ENCODE measurements at places on chromosomes 11 and 22.

GRCh38 chr11:70204466-70204799 lies 1.3 kb downstream of the FADD start:
- no peak for DNase-seq

DNA sequence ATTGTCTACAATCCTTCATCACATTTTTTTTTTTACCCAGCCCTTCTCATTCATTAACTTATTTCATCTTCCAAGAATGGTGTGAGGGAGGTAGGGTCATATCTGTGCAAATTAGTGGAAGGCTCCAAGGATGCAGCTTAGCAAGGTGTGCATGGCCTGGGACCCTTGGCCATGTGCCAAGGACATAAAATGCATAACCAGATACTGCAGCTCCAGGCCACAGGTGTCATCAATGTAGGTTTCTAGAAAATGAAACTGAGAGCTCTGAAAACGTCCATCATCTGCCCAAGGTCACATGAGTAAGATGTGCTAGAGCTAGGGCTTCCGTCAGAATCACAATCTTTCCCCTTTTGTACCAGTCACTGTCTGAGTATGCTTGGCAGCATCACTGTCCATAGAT lies 29.8 kb downstream of the ANKK1 start:
- no peak for DNase-seq

DNA sequence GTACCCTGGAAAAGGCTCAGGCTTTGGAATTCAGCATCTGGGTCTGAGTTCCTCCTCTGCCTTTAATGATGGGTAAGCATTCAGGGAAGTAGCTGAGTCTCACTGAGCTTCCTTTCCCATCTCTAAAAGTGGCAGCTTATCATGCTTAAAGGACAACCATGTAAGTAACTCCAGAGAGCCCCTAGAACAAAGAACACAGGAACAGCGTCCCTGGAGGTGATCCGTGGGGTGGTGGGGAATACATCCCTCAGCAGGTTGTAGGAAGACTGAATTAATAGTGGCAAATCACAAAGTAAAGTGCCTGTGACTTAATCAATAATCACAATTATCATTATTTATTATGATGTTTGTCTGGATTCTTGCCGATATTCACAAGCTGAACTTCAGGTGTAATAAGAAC lies 114.7 kb upstream of the ISX start:
- no peak for DNase-seq

DNA sequence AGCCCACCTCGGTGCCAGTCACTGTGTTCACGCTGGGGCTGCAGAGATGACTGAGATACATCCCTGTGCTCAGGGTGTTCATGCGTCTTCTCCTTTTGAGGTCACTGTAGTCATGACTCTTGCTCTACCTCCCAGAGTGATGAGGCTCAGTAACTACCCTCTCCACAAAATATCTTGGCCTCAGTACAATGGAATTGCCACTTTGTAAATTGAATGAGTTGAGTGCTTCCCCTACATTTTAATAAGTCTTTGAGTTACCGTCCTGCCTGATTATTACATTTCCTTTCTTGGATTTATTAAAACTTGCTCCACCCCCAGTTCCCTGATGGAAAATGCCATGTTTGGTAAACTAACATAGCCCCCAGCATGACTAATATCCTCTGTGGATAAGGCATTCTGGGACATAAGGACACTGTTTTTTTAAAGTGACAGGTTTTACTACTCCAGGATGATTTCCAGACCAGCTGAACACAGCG lies 15.9 kb downstream of the PRSS23 start:
- no peak for DNase-seq

DNA sequence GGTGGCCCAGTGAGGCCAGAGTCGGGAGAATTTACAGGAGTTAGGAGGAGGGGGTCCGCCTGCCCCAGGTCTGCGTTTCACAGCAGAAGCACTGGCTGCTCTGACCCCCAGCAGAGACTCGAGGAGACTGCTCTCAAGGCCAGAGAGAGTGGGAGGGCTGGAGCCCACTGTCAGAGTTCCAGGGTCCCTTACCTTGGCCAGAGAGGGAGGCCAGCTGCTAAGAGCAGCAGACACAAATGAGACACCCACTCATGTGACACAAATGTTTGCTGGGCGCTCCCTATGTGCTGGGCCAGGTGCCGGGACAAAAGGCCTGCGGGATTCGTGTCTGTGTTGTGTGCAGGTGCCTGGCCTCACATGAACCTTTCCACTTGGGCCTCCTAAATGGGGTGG lies 2.8 kb upstream of the TNFRSF13C start:
- no peak for DNase-seq

GRCh38 chr11:17353821-17354600 lies 2.4 kb downstream of the NCR3LG1 start:
- no peak for DNase-seq

GRCh38 chr11:16392616-16393015 lies 36.3 kb upstream of the SOX6 start:
- no peak for DNase-seq

DNA sequence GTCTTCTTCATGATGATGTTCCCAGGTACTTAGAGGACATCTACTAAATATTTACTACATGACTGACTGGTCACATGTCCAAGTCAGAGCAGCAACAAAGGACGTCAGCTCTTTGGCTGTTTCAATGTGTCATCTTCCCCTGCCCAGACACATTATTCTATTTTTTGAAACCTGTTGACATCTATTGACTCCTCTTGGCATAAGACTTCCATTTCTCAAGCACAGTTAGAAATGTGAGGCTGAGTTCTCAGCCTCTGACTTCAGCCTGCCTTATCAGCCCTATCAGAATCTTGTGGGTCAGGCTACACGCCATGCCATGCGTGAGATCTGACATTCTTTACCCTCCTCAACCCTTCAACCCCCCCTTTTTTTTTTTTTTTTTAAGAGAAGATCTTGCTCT lies 63.8 kb downstream of the SC5D start:
- no peak for DNase-seq

GRCh38 chr11:38547462-38547861 lies 1949.4 kb upstream of the RAG2 start:
- no peak for DNase-seq

GRCh38 chr11:45166604-45166897 lies 20.1 kb downstream of the PRDM11 start:
- no peak for DNase-seq

DNA sequence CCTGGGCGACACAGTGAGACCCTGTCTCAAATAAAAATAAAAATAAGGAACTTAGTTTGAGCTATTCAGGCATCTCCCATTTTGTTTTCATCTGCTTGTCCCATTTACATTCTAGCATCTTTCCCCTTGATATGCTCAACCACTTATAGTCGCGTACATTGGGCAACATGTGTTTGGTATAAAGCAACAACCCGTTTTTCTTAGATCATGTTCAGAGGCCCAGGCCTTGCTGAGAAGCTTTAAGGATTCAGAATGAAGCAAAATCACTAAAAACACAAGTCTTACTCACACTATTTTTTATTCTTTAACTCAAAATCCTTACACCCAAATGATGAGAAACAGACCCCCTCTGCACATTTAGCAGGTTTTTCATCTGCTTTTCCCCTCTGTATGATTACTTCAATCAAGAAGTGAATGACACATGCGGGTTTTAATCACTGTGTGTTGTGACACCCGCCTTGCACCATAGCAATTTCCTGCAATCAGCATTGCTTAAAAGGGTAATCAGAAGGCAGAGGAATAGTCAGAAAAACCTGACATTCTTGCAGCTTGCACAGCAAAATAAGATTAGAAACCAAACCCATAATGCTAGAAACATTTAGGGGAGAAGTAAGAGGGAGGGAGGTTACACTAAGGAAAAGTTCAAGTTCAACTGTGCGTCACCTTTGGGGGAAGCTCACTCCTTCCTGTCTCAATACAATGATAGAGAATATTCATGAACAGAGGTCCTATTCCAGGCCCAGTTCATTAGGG lies 25.9 kb downstream of the ALG9 start:
- no peak for DNase-seq

DNA sequence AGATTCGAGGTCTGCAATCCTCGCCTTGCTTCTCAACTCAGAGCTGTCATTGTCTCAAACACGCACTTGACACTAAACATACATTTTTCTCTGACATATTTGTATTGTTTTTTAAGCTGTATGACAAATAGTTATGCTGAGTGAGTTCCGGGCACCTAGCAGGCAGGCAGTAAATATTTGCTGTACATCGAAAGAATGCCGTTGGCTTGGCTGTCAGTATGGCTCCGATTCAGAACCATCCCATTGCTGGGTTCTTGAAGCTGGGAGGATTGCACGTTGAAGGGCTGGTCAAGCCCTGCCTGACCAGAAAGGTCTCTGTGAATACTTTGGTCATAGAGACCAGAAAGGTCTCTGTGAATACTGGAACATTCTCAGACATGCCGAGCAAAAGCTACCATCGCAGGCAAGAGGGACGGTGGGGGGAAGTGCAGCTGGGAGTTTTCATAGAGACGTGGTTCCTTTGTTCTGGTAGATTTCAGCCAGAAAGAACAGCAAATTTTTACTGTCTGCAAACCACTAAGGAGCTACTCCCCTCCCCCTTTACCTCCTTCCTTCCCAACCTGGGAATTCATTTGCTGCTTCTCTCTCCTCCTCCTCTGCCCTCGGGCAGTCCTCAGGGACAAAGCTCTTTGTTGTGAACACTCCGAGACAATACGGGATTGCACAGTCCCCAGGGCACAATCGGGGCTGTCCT lies 202.2 kb upstream of the SORL1-AS1 start:
- DNase-seq: no peak

GRCh38 chr22:46379066-46379930 lies 43.8 kb downstream of the TRMU start:
- no peak for DNase-seq

GRCh38 chr11:76655501-76656049 lies 15.0 kb downstream of the LRRC32 start:
- no peak for DNase-seq

DNA sequence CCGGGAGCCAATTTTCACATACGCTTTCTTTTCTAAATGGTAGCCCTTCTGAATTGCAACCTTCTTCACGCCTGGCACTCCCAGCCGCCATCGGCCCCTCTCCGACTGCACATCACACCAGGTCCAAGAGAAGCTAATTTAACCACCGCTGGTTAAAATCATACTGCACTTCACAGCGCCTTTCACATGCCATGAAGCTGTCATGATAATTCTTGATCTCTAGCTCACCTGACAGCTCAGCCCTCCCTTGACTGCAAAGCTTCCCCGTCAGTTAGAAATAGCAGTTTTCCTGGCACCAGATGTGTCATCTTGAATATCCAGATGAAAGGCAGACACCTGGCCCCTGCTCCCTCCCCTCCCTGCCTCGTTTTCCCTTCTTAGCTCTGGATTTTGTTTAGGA lies 101.4 kb downstream of the ARL14EP start:
- DNase-seq: no peak

- DNase-seq: no peak
Measured at GRCh38 chr11:110470716-110471115, 41.0 kb downstream of the FDX1 start.

GRCh38 chr11:115555336-115556090 lies 51.3 kb upstream of the CADM1 start:
- DNase-seq: no peak

DNA sequence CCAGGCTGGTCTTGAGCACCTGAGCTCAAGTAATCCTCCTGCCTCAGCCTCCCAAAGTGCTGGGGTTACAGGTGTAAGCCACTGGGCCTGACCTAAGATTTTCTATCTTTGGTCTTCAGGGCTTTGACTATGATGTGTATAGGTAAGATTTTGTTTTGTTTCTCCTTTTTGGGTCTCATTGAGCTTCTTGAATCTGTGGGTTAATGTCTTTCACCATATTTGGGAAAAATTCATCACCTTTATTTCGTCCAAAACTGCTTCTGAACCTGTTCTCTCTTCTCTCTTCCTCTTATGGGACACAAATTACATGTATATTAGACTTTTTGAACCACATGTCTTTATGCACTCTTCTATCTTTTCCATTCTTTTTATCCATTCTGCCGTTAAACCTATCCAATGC lies 100.4 kb downstream of the OSBP2 start:
- no peak for DNase-seq

DNA sequence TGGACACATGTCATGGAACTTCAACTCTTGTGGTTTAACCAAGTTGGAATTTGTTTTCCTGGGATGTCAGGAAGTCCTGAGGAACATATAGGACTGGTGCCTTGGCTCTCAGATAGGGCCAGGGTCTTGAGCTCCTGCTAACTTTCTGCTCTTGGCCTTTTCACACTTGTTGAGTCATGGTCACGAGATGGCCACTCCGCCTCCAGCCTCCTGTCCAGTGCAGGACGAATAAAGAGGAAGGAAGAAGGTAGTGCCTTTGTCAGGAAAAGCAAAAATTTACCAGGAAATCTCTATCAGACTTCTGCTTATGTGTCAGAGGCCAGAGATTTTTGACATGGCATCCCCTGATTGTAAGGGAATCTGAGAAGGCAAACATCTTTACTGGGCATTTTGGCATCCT lies 89.1 kb upstream of the ARHGAP20 start:
- no peak for DNase-seq

DNA sequence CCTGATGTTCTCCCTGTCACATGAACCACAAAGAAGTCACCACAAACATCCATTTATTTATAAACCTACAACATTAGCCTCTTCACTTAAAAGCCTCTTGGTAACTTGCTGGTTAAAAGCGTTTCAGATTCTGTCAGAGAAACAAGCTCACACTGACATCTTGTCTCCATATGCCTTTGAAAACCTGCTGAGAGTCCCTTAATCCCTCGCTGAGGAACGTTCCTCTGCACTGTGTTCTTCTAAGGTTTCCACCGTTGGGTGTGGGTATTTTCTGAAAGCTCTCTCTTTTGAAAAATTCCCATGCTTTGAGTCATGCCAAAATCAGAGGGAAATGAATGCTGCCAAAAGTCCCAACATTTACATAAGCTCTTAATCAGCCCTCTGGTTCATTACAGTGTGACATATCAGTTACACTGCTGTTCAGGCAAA lies 149.8 kb downstream of the CCDC34 start:
- no peak for DNase-seq

DNA sequence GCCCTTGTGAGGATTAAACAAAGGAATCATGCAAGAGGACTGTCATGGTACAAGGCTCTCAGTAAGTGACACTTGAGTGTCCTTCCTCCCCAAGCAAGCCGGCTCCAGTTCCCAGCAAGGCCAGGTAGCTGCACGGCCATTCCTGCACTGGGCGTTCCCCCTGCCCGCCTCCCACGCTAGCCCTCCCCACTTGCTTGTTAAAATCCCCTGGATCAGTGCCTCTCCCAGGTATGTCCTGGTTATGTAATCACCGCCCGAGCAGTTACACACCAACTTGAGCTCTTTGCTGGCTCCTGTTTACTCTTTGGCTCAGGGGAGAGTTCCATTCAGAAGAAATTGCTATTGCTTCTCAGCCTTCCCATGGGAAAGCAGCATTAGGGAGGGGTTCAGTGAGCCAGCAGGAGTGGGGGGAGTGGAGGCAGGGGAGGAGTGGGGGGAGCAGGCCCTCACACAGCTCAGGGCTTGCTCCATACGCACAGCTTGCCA lies 19.4 kb upstream of the MYEOV start:
- no peak for DNase-seq

DNA sequence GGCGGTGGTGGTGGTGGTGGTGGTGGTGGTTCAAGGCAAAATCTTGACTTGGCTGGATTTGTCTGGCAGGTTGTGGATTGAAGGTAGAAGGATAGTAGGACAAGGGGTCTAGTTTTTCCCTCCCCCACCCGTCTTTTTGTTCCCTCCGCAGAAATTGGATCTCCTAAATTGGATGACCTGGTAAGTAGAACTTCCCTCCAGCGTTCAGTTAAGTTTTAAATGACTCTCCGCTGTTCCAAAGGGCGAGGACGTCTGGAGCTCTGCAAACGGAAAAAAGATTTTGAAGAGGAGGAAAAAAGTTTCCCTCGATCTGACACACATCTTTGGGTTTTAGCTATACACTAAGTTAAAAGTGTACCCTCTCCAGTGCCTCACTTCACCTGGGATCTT lies 422 bp upstream of the LGR4 start:
- no peak for DNase-seq
